ENCODE measurements at places on chromosomes 5 and 9.

- DNase-seq: no peak
Measured at GRCh38 chr5:54360089-54360488, 49.7 kb upstream of the ARL15 start.

DNA sequence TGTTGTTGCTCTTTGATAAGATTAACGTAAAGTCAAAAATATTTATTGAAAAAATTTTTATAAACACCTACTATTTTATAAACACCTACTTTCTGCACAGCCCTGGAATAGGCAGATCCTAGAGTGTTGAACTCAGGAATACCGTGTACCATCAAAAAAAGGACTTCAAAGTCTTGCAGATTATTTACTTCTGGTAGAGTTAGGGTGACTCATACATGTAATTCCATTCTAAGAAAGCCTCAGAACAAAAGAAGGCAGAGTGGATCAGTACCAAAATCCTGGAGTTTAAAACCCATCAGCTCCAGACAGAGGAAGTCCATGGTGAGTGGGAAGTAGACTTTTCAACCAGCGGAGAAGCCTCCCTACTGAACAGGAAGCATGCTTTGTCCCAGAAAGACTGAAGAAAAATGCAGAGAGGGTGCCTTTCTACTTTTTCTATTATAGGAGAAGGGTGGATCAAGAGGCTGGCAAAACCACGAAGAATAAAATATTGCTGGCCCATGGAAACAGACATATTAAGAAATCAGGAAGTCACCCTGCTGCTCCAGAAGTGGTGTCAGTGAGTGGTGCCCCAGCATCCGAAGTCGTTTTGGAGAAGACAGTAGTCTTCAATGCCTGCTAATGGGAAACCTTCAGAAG, 45.1 kb upstream of the DAB2 start:
- no peak for DNase-seq

- no peak for DNase-seq
Measured at GRCh38 chr9:132035679-132036078, 44.0 kb downstream of the MED27 start.

- DNase-seq: no peak
Measured at GRCh38 chr9:96453625-96454024, 3.7 kb downstream of the HABP4 start.

GRCh38 chr5:150137168-150137957, 18.3 kb downstream of the PDGFRB start:
- no peak for DNase-seq

DNA sequence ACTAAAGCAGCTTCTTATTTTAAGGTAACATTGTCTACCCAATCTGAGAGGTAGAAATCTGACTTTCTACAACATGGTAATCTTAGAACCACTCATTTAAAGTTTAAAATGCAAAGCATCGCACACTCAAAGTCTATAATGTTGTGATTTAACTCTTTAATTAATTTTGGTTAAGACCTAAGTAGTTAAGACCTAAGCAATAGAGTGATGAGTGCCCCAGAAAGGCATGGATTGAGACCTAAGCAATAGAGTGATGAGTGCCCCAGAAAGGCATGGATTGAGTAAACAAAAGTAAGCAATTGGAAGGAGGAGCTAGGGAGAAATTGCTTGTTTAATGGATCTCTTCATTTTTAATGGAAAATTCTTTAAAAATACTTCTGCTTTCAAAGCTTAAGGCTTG, 86.8 kb downstream of the NLN start:
- DNase-seq: no peak

GRCh38 chr5:171542525-171543140, 123.2 kb downstream of the FGF18 start:
- no peak for DNase-seq

DNA sequence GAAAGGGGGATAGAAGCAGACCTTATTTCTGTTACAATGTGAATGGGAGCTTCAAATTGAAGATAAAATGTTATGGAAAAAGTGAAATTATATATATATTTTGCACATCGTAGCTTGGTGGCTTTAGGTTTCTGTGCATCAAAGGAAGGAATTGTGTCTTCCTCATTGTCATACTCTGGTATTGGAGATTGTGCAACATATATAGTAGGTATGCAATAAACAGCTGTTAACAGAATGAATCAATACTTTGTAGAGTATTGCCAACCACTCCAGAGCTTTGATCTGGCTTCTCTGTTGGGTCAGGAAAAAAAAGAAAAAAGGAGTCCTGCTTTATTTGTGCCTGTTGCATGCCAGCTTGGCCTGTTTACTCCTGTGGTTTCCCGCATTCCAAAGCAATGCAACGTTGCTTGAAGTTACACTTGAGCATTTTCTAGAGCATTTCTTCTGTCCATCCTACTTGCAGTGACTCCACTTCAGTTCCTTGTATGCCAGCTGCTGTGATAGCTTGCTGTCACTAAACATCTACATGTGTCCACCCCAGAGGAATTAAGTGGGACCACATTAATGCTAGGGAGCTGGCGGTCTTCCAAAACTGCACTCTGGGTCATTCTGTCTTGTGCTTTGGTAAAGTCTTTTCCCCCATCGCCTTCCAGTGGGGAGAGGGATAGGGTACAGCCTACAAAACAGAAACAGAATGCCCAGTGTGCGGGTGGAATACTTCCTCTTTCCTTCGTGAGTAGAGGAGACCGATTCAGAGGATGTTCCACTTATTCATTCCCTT, 62.0 kb upstream of the MEF2C start:
- DNase-seq: no peak

DNA sequence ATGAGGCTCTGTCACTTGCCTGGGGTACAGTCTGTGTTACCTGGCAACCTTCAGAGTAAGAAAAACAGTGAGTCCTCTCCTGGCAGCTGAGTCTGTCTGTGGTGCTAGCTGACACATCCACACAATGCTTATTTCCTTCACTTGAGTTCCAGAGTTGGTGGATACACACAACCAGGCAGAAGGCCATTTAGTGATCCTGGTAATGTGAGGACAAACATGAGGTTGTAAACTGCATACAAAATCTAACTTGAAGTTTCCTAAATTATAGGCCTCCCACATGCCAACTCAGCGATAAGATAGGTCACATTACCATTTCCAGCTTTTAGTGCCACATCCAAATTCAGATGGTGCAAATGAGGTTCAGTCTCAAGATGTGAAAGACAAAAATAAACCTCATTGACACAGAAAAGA, 125.5 kb downstream of the DCP2 start:
- DNase-seq: no peak

- no peak for DNase-seq
Measured at GRCh38 chr5:65961633-65962032, 35.3 kb downstream of the ERBIN start.

DNA sequence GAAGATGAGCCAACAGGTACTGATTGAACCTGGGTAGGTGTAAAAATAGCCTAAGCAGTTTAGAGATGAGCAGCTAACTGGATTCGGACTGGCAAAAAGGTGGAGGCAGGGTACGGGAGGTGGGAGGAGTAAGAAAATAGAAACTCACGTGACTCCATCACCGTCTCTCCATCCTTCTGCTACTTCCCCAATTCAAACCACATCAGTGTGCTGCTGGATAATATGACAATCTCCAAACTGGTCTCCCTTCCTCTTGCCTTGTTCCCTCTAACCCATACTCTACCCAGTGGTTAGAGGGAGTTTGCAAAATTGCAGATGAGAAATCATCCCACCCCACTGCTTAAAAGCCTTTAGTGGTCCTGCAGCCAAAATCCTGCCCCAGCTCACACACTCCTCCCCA, 42.7 kb downstream of the RIGI start:
- DNase-seq: no peak

- DNase-seq: no peak
Measured at GRCh38 chr9:127411122-127411521, 13.1 kb upstream of the ZNF79 start.

GRCh38 chr9:126773004-126773607, 31.7 kb upstream of the ZBTB43 start:
- no peak for DNase-seq

DNA sequence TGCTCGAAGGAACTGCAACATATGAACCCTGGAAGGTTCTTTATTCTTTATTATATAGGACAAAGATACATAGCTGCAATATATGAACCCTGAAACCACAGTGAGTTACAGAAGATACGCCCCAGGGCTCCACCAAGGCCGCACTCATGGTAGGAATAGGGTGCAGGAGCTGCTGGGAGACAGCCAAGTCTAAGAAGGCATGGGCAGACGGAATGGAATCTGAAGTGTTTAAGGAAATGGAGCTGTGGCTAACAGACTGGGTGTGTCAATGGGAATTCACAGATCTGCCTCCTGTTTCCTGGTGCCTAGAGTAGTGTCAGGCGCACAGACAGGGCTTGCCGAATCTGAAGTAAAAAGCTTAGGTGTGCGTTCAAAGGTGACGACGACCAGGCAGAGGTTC, 286.4 kb downstream of the DENND1A start:
- no peak for DNase-seq

DNA sequence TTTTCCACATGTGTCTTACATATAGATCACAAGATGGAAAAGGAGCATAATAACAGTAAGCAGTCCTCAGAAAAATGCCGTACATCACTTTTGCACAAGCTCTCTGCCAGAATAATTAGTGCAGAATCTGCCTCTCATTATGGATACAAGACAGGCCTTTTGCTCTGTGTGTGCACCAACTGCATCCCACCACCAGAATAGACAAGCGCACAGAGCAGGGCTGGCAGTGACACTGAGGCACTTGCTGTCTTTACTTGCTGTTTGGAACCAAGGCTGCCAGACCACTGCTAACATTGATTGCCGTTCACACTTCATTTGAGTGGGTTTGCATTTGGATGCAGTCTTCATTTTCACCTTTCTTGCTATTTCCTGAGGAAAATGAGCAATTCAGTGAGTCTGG, 741.3 kb downstream of the TLE1 start:
- no peak for DNase-seq

GRCh38 chr9:93048566-93049448, 9.7 kb upstream of the SUSD3 start:
- no peak for DNase-seq

DNA sequence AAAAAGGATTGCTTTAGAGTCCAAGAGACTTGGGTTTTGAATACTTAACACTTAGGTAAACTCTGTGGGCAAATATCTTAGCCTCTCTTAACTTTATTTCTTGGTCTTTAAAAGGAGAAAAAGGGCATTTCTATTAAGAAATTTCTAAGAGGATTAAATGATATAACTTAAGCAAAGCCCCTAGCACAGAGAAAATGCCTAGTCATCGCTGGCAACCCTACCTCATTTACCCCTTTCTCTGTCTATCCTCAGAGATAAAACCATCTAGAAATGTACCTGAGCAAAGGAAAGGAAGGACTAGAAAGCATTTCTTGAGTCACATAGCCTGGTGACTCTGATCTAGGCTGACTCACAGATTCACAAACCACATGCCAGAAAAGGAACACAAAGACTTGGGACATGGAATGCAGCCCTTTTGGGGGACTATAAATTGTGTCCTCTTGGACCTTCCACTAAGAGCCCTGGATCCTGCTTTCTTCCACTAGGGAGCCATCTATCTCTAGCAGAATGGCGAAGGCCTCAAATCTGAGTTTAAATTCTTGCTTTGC, 120.6 kb downstream of the FOXD1 start:
- DNase-seq: no peak

DNA sequence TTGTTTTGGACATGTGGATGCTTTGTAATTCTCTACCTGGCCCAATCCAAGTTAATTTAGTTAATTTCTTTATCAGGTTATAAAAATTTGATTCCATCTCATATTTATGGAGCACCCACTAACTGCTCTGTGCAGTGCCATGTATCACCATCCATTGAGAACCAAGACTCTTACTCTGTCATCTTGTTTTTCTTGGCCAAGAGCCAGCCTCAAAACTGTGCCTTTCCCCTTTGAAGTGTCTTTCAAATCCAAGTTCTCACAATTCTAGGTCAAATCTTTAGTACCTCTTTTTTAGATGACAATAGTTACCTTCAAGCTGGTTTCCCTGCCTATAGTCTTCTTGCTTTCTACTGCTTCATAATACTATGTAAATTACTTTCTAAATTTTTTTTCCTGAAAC, 3.2 kb downstream of the COMMD10 start:
- no peak for DNase-seq

DNA sequence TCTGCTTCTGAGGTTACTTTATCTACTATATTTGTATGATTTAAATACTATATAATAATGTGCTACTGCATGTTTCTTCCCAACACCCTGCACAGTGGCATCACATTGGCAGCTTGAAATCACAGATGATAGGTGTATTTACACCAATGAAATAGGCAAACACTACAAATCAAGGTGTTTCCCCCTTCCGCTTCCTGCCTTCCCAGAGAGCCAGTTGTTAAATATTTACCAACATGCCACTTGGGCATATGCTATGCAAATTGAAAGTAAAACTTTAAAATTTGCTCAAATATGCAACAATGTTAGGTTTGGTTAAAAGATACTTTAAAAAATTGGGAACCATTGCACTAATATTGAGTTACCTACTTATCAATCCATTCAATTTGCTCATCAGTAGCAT, 58.2 kb upstream of the SMARCA2 start:
- DNase-seq: no peak

DNA sequence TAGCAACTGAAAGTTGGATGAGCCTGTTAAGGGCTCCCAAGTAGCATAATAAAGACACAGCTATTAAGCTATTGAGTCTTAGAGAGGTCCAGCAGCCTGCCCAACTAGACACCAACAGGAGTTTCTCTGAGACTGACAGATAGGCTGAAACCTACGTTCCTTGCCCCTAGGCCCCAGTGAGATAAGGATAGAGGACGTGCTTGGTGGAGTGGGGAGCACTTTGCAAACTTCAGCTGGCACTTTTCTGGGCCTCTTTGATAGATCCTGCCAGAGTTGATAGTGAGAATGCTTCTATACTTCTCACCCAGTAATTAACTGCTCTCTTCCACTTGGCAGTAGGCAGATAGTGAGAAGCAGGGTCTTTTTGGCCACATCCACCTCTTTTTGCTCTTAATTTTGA, 20.8 kb upstream of the CTNNA1 start:
- DNase-seq: no peak

DNA sequence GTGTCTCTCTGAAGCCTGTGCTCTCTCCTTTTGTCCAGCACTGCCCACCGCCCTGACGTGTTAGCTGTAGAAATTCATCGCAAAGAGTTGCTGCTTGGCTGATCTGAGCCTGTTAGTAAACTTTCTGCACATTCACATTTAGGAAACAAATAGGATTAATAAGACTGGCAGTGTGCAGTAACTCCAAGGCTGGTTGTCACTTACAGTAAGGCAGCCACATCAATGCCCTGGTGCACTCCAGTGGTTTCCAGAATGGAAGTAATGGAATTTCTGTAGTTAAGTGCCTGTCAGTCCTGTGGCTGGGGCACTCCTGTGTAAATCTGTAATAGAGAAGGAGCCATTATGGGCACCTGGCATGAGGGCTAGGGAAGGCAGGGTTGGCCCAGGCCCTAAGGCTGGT, 70.6 kb downstream of the DOCK2 start:
- DNase-seq: no peak

- no peak for DNase-seq
Measured at GRCh38 chr5:149387081-149387631, 8.1 kb upstream of the IL17B start.

- DNase-seq: no peak
Measured at GRCh38 chr5:39816866-39817265, 392.1 kb upstream of the DAB2 start.

DNA sequence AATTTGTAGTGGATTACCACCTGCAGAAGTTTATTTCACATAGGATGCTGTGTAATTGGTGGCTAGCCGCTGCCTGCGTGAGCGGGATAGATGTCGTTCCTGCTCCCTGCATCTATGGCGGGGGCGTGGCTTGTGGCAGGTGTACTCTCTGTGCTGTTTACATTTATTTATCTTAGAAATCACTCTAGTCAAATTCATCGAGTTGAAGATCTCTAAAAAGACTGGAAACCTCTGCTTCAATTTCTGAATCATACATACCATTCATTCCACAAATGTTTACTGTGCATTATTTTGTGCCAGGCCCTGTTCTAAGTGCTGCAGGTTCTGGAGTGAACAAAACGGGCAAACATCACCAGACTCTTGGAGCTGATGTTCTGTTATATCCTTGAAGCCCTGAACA, 11.9 kb downstream of the ROPN1L start:
- no peak for DNase-seq
